ENCODE measurements at places on chromosomes 5 and 9.

GRCh38 chr5:72618708-72619107 lies 111.5 kb upstream of the ZNF366 start:
- DNase-seq: no peak

GRCh38 chr5:52738095-52738506 lies 49.6 kb upstream of the ITGA1 start:
- DNase-seq: no peak

- no peak for DNase-seq
These were observed 415.4 kb downstream of the CDH9 start for GRCh38 chr5:26622947-26623346.

DNA sequence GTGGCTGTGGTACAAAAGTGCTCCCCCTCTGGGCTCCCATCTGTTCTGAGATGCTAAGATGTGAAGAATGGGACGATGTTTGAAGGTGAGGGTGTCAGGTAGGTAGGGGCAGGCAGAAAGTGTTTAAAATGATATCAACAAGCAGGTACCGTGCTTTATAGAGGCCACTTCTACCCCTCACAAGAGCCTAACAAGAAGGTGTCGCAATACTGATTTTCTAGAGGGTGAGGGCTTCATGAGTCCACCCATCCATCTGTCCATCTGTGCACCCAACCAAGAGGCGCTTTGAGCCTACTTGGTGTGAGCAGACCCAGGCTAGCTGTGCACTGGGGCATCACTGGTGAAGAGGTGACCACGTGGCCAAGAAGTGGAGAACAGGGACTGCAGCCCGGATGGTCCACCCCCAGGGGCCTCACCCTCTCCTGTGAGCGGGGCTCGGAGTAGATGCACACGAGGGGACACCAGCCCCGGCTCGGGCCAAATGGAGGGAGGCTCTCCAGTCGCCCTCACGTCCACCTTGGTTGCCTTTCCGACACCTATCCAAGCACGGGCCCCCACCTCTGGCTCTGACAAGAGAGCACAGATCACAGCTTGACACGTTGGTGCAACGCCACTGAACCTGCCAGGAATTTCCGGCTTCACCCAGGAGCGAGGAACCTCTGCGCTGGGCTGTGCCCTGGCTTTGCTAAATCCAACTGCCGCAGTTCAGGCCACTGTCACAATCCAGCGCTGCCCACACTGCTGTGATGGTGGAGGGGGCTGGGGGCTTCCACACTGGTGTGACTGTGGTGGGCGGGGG lies 34.5 kb downstream of the CRB2 start:
- no peak for DNase-seq

DNA sequence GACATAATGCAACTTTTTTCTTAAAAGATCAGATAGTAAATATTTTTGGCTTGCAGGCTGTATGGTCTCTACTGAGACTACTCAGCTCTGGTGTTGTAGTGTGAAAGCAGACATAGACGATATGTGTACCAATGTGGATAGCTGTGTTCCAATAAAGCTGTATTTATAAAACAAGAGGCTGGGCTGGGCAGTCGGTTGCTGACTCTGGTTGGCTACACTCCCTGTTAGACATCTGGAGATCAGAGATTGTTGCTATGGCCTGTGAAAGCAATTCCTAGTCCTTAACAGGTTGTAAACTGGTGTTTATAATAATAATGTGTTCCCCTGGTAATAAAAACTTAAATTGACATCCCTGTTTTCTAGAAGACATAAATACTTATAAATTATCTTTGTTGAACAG lies 24.4 kb upstream of the SCAMP1 start:
- DNase-seq: no peak

Data from activated CD8-positive, alpha-beta memory T cell treated with anti-CD3 and anti-CD28 coated beads for 1 hour (primary cell).